ENCODE measurements at places on chromosomes 11 and 22. TPM values are rescaled to one million over a fixed set of nuclear protein-coding genes. Genes with fewer than 3 reads are reported as not detected.

Gene SPDYC
- total RNA-seq: not detected

Gene KLHL35
- total RNA-seq: 0.52 TPM

Gene BTBD18
- total RNA-seq: not detected

Gene GRM5
- not detected for total RNA-seq

Gene RAG2
- total RNA-seq: not detected

Gene DTX4
- 5.2 TPM for total RNA-seq

Gene KCNJ11
- total RNA-seq: 0.10 TPM

Measured in mononuclear cell (primary cell).